ENCODE measurements at places on chromosomes 3 and 15. TPM values are rescaled to one million over a fixed set of nuclear protein-coding genes. Genes with fewer than 3 reads are reported as not detected.

The SEMA5B gene
- total RNA-seq = not detected

The ITIH1 gene
- 12.3 TPM for total RNA-seq

- DNase-seq = no peak
Observed at GRCh38 chr3:70386846-70387245, 74.4 kb upstream of the MDFIC2 start.

DNA sequence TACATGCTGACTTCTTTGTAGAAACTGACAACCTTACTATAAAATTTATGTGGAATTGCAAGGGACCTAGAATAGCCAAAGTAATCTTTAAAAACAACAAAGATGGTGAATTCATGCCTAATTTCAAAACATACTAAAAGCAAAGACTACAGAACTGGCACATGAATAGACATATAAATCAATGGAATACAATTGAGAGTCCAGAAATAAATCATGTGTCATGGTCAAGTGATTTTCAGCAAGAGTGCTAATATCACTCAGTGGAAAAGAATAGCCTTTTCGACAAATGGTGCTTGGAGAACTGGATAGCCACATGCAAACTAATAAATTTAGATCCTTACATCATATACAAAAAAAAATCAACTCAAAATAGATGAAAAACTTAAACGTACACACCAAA is 8.7 kb downstream of the IMPG2 start:
- DNase-seq = no peak

DNA sequence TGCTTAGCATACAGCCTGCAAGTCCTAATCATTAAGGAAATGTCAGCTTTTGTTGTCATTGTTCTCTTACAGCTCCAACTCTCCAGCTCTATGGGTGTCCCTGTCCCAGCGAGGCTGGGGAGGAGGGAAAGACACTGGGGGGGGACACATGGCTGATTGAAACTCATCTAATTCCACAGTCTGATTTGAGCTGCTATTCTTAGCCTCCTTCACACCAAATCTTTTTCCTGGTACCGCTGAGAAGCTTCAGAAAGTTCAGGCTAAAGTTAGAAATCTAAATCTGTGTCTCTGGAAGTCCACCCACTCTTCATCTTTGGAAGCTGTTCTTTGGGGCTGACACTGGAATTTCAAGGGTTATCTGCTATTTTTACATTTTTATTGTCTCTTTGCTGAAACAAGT is 61.3 kb upstream of the RASGRP1 start:
- DNase-seq = no peak

DNA sequence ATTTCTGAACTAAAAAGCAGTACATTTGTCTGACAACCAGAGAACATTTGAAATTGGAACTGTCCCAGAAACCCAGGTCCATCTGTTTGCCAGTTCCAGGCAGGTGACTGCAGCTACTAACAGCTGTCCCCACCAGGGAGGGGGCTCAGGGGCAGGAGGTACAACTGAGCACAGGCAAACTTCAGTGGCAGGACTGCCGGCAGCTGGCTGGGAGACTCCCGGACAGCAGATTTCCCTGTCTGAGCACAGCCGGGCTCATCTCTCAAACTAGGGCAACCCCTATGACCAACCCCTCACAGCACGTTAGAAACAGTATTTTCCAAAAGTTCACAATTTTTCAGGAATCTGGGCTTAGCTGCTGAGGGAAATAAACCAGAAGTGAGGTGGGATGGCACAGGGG is 88.8 kb downstream of the MEGF11 start:
- DNase-seq = no peak

- peak; percentile 20 for DNase-seq
Observed at GRCh38 chr15:50260969-50261496, 4.5 kb downstream of the HDC start.

GRCh38 chr15:57761562-57761961 is 55.0 kb downstream of the POLR2M start:
- no peak for DNase-seq

- no peak for DNase-seq
Observed at GRCh38 chr3:57518276-57518915, 25.7 kb downstream of the DNAH12 start.

GRCh38 chr3:157175691-157176507 is 16.0 kb upstream of the CCNL1 start:
- no peak for DNase-seq

DNA sequence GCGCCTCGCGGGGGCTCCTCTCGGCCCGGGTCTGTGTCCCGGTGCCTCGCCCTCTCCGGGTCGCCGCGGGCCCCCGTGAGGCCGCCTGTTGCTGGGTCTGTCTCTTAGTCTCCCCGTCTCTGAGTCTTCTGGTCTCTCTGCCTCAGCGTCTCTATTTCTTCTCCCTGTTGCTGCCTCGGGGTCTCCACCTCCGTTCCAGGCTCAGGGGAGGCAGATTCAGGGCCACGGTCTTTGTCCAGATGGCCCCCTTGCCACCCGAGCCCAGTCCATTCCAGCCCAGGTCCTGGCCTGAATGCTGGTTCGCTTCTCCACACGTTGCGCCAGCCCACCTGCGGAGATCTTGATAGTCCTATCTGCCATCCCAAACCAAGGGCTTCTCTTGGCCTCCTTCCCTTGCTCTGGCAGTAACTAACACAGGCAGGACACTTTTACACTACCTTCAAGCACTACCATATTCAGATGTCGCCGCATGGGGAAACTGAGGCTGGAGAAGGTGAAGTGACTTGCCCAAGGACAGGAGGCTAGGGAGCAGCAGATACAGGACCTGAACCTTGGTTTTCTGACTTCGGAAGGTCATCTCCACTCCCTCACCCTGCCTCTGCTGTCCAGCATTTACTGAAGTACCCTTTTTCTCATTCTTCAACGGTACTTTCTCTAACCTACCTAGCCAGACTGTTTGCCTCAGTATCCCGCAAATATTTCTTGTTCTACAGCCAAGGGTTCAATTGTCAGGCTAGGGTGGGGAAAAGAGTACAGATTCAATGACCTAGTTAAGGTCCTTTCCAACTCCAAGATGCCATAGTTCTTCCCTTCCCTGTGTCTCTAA is 616 bp upstream of the IGDCC4 start:
- no peak for DNase-seq

DNA sequence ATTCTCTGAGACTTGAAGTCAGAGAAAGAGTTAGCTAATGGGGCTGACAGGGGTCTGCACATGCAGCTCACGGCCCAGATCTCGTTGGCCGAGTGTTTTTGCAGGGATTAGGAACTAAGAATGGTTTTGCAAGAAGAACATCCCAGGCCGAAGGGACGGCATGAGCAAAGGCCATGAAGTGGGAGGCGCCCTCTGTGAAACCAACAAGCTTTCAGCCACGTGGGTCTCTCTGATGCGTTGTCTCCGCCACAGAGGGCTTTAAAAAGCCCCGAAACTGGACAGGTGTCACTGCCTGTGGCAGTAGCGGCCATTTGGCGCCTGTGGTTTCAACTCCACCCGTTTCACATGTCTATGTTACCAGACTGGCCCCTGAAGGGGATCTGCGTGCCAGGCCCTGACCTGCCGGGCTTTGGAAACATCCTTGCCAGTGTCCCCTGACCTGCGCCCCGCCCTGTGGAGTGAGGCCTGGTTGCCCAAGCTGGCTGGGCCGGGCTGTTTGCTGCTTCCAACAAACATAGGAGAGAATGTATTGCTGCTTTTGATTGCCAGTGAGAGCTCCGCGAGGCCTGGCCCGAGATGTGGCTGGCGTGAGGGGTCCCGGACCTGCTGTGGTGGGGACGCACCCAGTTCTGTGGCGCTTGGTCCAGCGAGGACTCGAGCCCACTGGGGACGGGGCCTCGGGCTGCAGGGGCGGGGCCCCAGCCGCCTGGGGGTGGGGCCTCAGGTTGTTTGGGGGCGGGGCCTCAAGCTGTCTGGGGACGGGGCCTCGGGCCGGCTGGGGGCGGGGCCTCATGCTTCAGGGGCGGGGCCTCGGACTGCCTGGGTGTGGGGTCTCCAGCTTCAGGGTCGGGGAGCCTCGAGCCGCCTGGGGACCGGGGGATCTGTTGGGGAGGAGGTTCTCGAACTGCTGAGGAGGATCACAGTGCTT is 30.4 kb downstream of the GOLGA6L2 start:
- DNase-seq = no peak

DNA sequence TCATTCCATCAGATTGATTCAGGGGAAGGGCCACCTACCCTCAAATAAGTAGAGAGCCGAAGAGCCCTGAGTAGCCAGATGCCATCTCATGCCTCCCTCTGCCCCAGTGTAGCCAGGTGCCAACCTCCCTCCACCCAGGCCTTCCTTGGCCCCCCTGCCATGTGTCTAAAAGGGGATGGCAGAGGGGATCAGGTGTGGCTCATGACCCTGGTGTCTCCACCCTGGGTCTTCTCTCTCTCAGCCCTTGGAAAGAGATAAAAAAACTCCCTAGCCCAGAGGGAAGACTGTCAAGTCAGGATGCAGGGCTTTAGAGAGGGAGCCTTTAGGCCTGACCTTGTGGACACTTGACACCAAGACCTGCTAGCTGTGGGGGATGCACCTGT is 5.2 kb downstream of the GRM2 start:
- no peak for DNase-seq

The GOLGB1 gene
- 53.1 TPM for total RNA-seq

The C15orf62 gene
- 0.34 TPM for total RNA-seq

The B3GNT5 gene
- total RNA-seq = not detected

DNA sequence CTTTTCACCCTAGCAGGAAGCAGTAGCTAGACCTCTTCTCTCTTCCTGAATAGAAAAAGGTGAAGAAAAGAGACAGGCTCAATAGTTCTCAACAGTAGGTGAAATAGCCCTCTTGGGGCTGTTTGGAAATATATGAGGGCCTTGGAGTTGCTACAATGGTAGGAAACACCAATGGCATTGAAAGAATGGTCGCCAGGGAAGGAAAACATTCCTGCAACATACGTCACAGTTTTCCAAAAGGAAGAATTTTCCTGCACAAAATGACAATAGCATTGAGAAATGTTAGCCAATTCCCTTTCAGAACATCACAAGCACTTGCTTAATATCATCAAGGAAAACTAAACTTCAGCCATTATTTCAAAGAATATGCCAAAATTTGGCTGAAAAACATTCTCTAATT is 484.5 kb downstream of the IGSF11 start:
- DNase-seq = no peak

- peak; percentile 66 for DNase-seq
Observed at GRCh38 chr3:150763841-150764483, 993 bp upstream of the SIAH2 start.

DNA sequence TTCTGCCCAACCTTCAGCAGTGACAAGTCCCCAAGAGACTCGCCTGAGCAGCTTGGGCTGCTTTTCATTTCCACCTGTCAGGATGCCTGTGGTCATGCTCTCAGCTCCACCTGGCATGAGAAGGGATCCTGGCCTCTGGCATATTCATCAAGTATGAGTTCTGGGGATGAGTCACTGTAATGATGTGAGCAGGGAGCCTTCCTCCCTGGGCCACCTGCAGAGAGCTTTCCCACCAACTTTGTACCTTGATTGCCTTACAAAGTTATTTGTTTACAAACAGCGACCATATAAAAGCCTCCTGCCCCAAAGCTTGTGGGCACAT is 3.5 kb downstream of the MYD88 start:
- no peak for DNase-seq

GRCh38 chr3:14222457-14222856 is 43.8 kb downstream of the LSM3 start:
- no peak for DNase-seq

- no peak for DNase-seq
Observed at GRCh38 chr3:120420928-120421551, 29.8 kb downstream of the FSTL1 start.

GRCh38 chr3:32457971-32458471 is 44.6 kb downstream of the CMTM6 start:
- no peak for DNase-seq

GRCh38 chr3:100089812-100090668 is 24.3 kb downstream of the FILIP1L start:
- peak; percentile 67 for DNase-seq

DNA sequence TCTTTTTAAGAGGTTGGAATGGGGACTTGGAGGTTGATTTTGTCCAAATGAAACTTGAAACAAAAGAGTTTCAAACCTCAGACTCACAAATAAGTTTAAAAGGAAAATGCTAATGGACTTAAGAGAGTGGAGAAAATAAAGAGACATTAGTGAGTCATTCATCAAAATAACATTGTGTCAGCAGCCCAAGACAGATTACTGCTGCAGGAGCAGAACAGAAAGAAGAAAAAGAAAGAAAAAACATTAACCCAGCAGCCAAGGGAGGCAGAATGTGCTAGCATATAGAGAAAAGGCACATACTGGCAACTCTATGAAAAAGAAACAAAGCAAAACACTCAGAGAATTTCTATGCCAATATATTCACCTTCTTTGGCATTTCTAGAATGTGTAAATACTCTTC is 42.6 kb downstream of the ADAMTS9 start:
- DNase-seq = no peak

Measured in HepG2 (cell line).